Hematopoietic multipotent progenitor cell treated with erythropoietin and hydrocortisone succinate and interleukin-3 and kit ligand, for 4 days (in vitro differentiated cells): ENCODE measurements at places on chromosomes 6 and 20.
A peak's percentile ranks its signal among the peaks of the same experiment; 100 is the strongest.

- peak; percentile 47 for DNase-seq
These were observed 20.8 kb downstream of the TBC1D7 start for GRCh38 chr6:13307508-13307995.

- DNase-seq = peak; percentile 89
These were observed at the start of gene MACROD2 for GRCh38 chr20:13995086-13995665. MACROD2 (plus strand) TSS chr20:13995516.

GRCh38 chr6:32056254-32056653, 18.0 kb downstream of the CYP21A2 start:
- DNase-seq = no peak

DNA sequence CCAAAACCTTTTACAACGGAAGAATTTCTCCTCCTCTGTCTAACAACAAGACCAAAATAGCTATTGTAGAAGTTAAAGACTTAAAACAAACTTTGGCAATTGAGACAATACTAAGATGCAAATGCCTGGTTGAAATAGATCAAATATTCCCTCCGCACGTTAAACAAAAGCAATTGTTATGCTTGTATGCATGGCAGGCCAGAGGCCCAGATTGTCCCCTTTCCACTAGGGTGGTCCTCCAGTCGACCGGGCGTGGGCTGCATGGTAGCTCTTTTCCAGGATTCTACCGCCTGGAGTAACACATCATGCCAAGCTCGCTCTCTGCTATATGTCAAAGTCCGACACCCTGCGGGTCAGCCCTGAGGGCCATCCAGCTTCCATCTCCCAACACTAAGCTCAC, 234.7 kb downstream of the RNGTT start:
- no peak for DNase-seq

GRCh38 chr20:58479726-58480440, 35.3 kb downstream of the APCDD1L start:
- DNase-seq = no peak

GRCh38 chr6:34497411-34497810, 31.5 kb downstream of the PACSIN1 start:
- no peak for DNase-seq

- DNase-seq = peak; percentile 74
These were observed 690 bp downstream of the IFNGR1 start for GRCh38 chr6:137218473-137218916.

DNA sequence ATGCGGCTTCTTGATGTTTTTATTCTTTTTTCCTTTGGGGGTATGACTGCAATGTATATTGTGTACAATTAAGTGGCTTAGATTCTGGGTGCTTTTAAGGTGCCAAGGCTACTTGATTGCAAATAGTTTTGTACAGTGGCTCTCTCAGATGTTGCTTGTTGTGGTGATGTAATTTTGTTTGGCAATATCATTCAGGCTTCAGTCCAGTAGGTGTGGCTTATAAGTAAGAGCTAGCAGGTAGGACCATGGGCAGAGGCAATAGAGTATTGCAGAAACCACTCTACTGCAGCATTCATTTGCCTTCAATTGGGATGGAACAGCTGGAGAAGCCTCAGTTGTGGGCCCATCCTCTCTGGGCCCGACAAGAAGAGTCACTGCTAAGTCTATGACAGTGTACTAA, 407.9 kb upstream of the MAN1A1 start:
- DNase-seq = peak; percentile 22

DNA sequence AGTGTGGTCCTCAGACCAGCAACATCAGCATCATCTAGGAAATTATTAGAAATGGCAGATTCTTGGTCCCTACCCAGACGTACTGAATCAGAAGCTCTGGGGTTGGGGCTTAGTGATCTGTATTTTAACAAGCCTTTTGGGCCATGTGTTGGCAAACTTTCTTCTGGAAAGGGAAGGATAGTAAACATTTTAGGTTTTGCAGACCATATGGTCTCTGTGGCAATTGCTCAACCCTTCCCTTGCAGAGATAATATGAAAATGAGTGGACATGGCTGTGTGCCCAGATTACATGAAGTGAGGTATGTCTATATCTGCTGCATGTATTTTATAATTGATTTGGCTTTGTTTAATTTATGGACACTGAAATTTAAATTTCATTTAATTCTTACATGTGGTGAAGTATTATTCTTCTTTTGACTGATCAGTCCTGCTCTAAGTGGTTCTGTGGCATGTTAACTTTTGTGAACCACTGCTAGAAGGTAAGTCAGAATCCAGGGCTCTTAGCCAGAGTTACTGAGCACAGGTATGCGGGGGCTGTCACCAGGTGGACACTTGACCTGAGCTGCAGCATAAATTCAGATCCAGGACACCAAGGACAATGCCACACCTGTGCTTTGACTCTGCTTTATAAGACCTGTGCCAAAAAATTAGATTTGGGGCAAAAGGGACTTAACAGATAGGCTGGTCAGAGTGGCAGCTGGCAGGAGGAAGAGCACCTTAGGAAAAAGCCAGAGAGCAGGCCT, 43.2 kb downstream of the LY86 start:
- DNase-seq = peak; percentile 53

DNA sequence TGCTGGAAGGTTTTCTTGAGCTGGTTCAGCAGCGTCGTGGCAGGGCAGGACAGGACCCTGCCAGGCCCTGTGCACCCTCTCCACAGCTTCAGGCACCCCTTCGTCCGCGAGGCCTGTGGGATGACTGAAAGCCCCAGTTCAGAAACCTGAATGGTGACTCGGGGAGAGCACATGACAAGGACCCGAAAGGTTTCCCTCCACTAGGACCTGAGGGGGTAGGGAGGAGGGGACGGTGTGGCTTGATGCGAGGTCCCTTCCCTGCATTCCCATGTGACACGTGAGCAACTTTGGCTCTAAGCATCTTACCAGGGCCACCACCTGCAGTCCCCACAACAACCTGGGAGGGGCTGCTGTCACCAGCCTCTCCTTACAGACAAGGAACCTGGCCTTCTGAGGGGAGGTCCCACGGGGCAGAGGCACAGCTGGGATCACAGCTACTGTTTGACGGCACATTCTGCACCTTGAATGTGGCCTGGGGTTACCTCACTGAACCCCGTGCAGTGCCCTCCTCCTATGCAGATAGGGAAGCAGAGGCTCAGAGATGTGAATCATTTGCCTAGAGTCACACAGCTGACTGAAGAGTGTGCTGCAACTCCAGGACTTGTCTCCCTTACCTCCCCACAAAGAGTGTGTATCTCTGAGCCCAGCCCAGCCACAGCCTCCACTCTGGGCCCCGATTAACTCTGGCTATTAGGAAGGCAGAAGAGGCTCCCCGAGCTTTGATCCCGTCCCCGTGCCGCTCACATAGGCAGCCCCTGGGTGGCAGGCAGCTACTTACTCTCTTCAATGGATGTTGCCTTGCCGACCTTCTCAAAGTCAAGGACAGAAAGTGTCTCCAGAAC, 84.6 kb downstream of the PTPN1 start:
- no peak for DNase-seq

DNA sequence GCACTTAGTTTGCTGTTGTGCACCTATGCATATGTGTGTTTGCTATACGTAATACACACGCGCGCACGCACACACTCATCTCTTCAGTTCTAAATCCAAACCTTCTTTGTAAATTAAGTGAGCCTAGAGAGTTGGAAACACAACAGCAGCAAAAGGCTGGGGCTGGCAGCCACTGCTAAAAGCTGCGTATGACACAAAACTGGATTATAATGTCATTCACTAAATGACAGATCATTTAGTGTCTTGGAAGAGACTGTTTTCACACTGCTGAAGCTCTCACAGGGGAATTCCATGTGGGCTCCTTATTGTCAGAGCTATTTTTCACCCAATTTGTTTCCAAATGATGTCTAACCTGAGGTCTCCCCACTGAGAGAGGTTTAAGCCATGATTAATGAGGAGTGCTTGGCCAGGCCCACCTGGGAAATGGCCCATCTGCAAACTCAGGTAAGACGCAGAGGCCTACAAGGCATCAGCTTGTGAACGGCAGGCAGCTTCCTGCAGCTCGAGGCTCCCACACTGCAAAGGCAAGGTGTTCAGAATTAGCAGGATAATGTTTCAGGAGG, 94.2 kb downstream of the OLIG3 start:
- no peak for DNase-seq

DNA sequence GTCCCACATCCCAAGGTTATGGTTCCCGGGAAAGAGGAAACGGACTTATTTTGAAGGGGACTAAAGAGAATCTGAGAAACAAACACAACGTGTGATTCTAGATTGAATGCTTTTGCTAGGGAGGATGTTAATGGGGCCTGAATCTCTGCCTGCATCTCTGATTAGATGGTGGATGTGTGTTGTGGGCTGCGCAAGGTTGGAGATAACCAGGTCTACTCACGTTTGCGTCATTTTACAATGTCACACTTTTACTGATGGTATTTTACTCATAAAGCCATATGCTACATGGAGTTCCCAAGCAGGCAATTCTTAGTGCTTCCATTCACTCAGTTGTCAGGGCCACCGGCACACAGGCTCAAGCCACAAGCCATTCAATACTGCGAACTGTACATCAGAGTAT, 23.2 kb upstream of the CCR6 start:
- no peak for DNase-seq

- DNase-seq = peak; percentile 33
These were observed 25.8 kb downstream of the CDKAL1 start for GRCh38 chr6:20559924-20560551.

- no peak for DNase-seq
These were observed 112.8 kb upstream of the TSHZ2 start for GRCh38 chr20:52859156-52859876.

DNA sequence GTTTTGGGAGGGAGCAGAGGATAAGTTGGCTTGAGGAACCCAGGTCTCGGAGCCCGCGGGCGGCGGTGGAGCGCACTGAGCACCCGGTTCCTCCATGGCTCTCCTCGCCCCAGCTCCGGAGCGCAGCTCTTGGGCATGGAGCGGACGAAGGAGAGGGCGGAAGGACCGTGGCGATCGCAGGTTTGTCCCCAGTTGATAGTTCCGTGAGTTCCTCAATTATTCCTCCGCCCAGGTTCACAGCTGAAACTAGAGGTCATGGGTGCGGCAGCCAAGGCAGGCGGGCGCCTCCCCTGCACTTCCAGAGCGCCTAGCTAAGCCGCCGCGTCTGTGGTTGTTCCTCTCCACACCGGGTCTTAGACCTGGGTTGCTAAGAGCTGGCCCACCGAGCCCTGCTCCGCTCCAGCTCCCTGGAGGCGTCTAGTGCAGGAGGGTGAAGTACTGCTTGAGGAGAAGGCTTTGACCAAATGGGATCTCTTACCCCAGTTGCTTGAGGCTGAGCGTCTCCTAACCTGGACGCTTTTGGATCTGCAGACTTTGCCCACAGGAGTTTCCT, at the start of gene HTR1B:
TSS of gene HTR1B (minus strand) at position 184 of the 553 bp plus-strand sequence. CDS start at position 96, 88 bp downstream.
- DNase-seq = peak; percentile 73

GRCh38 chr20:59062081-59062480, 19.5 kb upstream of the PRELID3B start:
- DNase-seq = no peak

DNA sequence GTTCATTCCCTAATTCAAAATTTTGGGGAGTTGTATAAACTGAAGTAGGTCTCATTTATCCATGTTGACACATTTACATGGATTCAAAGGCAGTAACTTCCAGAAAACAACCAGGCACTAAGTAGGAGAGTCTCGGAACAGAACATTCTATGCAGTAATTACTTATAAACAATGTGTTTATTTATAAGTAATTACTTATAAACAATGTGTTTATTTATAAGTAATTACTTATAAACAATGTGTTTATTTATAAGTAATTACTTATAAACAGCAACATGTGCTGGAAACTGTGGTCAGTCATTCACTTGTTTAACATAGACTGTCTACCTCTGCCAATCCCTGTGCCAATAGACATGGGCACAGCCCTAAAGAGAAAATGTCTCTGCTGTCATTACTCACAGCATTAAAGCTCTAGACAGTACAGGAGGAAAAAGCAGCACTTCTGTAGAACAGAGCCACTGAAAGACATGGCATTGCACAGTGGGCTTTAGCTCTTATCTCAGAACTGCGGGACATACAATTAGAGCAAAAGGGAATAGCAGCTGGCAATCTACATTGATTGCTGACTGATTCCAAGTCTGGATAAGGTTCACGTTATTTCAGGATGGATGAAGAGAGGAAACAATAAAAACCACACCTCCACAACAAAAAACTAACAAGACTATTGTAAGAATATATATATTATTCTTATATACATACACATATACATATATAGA, 188.2 kb downstream of the WDR27 start:
- DNase-seq = no peak

- no peak for DNase-seq
These were observed 1.5 kb downstream of the SLC23A2 start for GRCh38 chr20:4999788-5000187.

DNA sequence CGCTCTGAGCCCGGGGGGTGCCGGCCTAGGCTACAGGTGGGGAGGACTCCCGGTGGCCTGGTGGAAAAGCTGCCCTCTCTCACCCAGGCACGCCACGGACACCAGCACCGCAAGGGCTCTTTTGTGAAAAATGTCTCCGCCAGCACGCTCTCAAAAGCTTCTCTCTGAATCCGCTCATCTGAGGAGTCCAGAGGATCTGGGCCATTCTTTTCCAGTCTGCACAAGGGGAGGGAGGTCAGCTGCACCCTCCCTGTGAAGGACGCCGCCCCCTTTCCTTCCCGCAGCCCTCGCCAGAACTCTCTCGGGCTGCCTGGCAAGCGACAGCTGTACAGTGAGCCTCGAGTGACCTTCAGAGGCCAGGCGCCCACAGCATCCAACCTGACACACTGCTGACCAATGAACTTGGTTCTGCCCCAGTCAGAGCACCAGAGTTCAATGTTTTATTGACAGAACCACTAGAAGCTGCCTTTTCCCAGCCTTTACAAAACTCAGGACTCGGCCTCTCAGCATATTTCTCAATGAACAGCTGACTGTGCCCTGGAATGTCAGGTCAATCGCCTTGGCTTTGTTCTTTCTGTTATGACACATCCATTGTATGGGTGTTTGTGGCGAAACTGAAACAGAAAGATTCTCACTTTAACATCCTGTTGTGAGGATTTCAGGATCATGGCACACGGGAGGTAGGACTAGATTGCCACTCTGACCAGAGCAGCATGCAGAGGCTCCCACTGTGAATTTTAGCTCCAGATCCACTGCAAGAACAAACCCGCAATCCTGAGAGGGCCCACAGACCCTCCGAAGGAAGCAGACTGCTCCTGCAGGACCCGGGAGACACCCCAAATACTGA, 26.7 kb downstream of the SERPINB9 start:
- DNase-seq = peak; percentile 62

DNA sequence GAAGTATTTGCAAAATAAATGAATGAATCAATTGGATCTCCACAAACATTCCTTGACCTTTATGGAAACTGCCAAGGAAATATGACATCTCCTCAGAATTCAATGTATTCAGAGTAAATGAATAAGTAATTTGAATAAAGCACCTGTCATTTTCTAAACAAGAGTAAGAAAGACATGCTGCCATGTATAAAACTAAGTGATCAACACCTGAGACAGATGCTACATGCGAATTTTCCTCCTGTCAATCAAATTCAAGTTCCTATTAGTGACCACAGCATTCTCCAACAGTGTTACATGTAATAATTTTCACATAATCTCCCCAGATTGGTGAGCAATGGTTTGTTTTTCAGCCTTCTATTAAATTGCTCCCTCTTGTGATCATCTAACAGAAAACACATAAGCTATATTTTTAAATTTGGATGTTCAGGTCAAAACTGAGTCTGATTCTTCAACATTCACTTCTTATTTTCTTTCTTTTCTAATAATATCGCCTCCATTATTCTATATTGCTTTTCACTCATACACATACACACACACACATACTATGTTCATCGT, 163.2 kb upstream of the RNF217 start:
- peak; percentile 18 for DNase-seq
